ENCODE measurements at places on chromosomes 7 and 10.

DNA sequence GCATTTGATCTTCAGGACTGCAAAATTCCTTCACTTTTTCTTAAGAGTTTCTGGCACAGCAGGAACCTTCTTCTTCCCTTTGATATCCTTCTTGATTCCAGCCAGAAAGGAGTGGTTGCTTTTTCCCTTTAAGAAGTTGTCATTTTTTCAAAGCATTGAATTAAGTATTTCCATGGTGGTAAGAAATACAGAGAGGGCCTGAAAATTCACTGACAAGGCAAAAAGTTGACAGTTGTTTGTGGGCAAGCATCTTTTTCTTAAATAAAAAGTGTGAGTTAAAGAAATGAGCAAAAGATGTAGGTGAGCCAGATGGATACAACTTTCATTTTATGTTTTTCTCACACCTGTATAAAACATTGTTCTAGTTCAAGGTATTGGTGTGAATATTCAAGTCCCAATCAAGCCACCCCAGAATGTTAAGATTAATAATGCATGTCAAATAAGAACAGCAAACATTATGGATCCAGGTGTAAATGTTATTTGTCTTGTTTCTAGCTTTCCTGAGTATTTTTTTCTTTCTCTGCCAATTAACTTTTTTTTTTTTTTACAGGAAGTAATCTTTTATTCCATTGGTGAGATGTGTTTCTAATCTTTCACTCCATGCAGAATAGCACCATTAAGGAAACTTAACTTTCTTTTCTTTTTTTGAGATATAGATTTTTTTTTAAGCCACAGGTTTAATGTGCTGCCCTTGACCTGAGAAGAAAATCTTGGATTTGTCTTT lies 334.3 kb upstream of the SEMA3A start:
- DNase-seq, result no peak

DNA sequence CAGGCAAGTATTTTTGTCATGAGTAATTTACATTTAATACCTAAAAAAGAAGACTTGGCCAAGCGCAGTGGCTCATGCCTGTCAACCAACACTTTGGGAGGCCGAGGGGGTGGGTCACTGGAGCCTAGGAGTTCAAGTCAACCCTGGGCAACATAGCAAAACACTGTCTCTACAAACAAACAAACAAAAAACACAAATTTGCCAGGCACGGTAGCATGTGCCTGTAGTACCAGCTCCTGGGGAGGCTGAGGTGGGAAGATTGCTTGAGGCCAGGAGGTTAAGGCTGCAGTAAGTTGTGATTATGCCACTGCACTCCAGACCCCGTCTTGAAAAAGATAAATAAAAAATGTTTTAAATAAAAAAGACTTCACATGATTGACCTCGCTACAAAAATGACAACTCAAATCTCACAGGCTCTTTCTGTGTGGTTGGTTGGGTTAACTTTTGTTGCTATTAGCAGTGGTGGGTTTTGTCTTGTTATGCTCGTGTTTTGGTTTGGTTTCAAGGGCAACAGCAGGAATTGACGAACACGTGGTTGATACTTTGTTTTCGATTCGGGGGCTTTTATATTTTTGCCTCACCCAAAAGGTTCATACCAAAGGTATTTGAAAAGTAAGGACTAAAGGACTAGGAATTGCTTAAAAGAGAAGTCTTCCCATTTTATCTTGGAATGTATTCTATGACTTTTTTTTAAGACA lies 227.2 kb upstream of the MKLN1 start:
- no peak for DNase-seq

- no peak for DNase-seq
Observed at GRCh38 chr7:151051108-151051507, 2.8 kb downstream of the ASIC3 start.

- DNase-seq, result no peak
Observed at GRCh38 chr10:91164520-91165065, 55.9 kb upstream of the PCGF5 start.

DNA sequence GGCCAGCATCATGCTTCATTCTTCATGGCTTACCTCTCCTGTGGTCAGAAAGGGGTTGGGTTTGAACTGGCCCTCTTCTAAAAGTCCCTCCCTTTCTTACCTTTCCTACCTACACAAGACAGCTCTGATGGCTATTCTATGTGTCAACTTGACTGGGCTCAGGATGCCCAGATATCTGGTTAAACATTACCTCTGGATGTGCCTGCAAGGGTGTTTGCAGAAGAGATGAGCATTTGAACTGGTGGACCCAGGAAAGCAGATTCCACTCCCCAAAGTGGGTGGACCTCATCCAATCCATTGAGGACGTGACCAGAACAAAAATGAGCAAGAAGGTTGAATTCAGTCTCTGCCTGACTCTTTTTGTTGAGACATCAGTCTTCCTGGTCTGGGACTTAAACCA lies 79.0 kb upstream of the TCF7L2 start:
- DNase-seq, result no peak

DNA sequence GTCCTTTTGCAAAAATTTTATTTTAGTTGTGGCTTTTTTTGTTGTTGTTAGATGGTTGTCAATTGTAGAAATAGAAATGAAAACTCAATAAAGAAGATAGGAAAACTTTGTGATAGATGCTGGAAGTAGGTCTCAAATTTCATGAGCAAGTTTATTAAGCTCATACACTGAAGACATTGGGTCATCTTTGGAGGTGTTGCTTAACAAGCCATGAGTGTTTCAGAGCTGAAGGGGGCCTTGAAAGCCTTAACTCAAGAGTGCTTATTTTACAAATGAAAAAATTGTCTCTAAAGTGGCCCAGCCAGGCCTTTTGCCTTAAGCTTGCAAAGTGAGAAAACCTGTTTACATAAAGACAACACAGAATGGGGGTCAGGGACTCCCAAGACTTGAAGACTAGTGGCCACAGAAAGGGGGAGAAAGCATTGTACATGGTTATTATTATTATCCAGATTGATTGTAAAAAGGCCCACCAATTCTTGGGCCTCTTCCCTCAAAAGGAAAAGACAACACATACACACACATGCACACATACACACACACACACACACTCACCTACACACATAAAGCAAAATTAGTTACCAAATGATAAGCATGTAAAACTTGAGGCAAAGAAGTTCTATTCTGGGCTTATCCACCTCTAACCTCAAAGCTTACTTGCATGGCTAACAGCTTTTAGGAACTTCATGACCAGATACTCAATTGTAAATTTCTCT lies 49.7 kb upstream of the GLCCI1 start:
- DNase-seq, result no peak

- DNase-seq, result no peak
Observed at GRCh38 chr10:397321-398068, 262.2 kb downstream of the ZMYND11 start.

Data from GDM1 (cell line).